ENCODE measurements at places on chromosomes 16 and 17. TPM values are rescaled to one million over a fixed set of nuclear protein-coding genes. Genes with fewer than 3 reads are reported as not detected.

The C17orf113 gene
- total RNA-seq = 0.44 TPM

The KRT16 gene
- 0.34 TPM for total RNA-seq

The FAM171A2 gene
- 1.4 TPM for total RNA-seq

The DUXB gene
- total RNA-seq = not detected

The TK2 gene
- total RNA-seq = 13.6 TPM

The KRTAP4-3 gene
- total RNA-seq = not detected

The TP53TG3B gene
- not detected for total RNA-seq

The MRPL12 gene
- 11.7 TPM for total RNA-seq

The ABCA10 gene
- total RNA-seq = not detected

The SCN4A gene
- total RNA-seq = not detected

The KRT37 gene
- not detected for total RNA-seq

The UTP18 gene
- 35.3 TPM for total RNA-seq

The MPP2 gene
- total RNA-seq = 4.4 TPM

The NLRC5 gene
- 25.2 TPM for total RNA-seq

The BRIP1 gene
- 20.8 TPM for total RNA-seq

The AANAT gene
- total RNA-seq = not detected

The OR2C1 gene
- total RNA-seq = not detected

The KIF2B gene
- not detected for total RNA-seq

The JMJD8 gene
- total RNA-seq = 68.5 TPM

The RRN3 gene
- 49.9 TPM for total RNA-seq

The GRB2 gene
- total RNA-seq = 109 TPM

The KRT39 gene
- not detected for total RNA-seq

The TBC1D3K gene
- not detected for total RNA-seq

The IL17C gene
- not detected for total RNA-seq

The WFDC1 gene
- total RNA-seq = 0.52 TPM

The CDR2L gene
- total RNA-seq = 13.6 TPM

The ARHGDIG gene
- total RNA-seq = not detected

The ABCC12 gene
- not detected for total RNA-seq

The MT1E gene
- 89.4 TPM for total RNA-seq

The HEXIM1 gene
- 3.4 TPM for total RNA-seq

The IFI35 gene
- total RNA-seq = 256 TPM

The C1QTNF8 gene
- total RNA-seq = not detected

The EIF3C gene
- 21.4 TPM for total RNA-seq

The POLR2A gene
- total RNA-seq = 15.2 TPM

The ST6GALNAC1 gene
- total RNA-seq = not detected

The GGA3 gene
- total RNA-seq = 10.2 TPM

The RAB37 gene
- total RNA-seq = not detected

The GP1BA gene
- not detected for total RNA-seq

The CLEC18B gene
- not detected for total RNA-seq

The SLC52A1 gene
- total RNA-seq = 0.32 TPM

Data from M059J (cell line).